ENCODE measurements at places on chromosomes 4 and X.

DNA sequence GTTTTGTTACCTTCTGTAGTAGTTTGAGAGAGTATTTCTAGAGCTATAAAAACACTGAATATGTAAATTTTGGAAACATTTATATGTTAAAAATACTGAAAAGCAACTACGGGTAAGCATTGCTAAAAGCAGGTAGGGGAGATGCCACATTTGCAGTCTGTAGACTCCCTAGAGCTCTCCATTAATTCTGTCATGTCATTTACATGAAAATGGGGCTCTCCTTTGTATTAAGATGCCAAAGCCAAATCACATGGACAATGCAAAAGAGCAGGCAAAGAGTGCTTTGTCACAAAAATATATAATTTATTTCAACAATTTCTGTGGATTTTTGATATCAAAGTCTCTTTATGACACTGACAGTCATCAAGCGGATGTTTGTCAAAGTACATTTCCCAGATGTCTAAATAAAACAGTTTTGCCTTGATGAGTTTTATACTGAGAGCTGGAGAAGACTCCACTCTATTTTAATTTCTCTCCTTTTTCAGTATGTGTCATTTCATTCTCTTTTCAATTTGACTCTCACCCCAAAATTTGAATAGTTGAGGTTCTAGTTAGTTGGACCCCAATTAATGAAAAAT, 51.8 kb downstream of the LDB2 start:
- DNase-seq = no peak

GRCh38 chr4:126038502-126039144, 723.9 kb downstream of the FAT4 start:
- no peak for DNase-seq

DNA sequence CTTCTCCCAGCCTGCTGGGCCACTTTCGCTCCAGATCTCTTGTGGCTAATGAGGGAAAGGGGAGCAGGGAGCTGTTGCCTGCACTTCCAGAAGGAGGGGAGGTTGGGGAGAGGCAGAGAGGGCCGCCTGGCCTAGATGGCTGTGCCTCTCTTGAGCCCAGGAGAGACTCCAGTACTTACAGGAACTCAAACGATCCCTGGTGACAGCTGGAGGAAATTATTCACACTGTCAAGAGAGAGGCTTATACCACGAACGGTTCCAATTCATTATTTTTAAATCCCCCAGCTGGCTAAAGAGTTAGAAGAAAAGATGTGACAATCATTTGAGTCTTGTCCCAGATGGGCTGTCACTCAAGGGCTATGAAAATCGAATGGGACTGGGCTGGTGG, 96.1 kb downstream of the PHKA2 start:
- DNase-seq = no peak

GRCh38 chr4:121306931-121307330, 73.9 kb downstream of the QRFPR start:
- no peak for DNase-seq

DNA sequence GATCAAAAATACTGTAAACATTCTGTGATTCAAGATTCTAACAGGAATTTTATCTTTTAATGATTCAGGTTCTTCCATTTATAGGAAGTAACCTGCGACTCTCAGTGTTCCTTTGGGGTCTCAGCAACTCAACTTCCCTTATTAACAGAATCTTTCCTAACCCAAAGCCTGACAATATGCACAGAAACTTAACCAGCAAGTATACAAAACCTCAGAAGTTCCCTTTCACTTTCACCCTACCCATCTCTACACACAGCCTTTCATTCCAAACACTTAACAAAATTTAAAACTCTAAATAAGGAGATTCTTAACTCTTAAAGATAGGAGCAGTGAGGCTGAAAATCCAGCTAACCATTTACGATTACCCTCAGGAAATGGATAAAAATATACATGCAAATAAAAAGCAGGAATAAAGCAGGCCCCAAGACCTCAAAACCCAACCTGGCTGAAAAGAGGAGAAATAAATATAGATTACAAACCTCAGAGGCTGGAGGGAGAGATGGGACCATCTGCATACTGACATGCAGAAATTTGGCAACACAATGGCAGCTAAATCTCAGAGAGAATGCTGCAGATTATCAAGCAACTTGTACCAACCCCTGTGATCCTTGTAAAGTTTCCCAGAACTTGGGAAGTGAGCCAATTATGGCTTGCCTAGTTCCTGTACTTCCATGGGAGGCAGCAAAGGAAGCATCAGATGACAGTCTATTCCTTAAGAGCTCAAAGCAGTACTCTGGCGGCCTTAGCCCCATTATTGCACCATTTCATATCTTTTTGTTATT, 101.0 kb downstream of the ATP11C start:
- DNase-seq = no peak
